ENCODE measurements at places on chromosomes 11 and 22.

DNA sequence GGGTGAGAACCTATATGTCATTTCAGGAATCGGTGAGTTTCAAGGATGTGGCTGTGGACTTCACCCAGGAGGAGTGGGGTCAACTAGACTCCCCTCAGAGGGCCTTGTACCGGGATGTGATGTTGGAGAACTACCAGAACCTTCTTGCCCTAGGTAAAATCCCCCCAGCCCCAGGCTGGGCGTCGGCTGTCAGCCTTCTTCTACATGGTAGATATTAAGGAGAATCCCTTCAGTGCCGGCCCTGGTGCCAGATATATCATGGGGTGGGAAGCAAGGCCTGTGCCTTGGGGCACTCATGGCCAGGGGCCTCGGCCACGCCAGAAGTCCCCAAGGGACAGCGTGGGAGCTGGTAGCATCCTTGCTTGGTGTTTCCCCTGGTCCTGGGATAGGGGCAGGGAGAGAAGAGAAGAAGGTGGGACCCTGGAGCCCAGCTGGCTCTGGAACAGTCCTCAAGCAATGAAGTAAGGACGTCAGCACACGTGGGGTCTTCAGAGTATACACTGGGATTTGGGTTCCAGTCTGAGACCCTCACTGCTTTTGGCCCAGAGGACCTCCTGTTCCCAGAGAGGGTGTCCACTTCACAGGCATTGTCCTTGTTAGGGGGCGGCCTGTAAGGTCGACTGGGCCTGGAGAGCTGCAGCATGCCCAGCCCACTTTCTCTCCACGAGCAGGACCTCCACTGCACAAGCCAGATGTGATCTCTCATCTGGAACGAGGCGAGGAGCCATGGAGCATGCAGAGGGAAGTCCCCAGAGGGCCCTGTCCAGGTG is 6.8 kb downstream of the ZNF74 start:
- no peak for DNase-seq

GRCh38 chr22:44739024-44739423 is 13.4 kb upstream of the ARHGAP8 start:
- no peak for DNase-seq

DNA sequence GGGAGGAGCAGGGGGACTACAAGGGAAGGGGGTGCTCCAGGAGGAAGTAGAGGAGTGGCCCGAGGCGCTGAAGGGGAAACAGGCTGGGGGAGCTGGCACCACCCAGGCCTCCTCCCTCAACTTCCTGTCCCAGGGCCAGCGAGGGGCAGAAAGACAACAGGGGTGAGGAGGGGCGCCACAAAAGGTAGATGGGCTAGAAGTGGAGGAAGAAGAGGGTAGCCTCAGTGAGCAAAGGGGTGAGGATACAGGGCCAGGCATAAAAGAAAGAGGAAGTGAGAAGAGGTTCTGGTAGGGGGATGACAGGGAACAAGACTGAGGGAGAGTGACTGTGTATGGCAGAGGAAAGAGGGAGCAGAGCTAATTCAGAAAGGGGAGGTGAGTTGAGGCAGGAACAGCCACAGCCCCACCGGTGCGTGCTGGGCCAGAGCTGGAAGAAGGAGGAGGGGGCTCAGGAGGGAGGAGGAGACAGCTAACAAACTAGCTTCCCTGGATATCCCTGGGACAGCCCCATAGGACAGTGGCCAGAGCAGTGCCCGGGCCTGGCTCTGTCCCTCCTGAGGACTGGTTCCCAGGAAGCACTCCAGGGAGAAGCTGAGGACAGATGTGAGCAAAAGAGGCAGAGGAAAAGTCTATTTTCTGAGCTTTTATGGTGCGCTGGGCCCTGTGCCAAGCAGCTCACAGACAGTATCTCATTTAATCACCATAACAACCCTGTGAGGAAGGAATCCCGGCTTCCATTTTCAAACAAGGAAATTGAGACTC is 8.5 kb downstream of the DCHS1 start:
- DNase-seq = no peak

- DNase-seq = peak; percentile 41
Measured at GRCh38 chr22:31635638-31636306, 26.2 kb downstream of the PISD start.

GRCh38 chr22:50507421-50507990 is at the start of gene LMF2:
Gene LMF2, minus strand, starts transcription at chr22:50507702. Its CDS starts 27 bp downstream, at chr22:50507675.
- peak; percentile 85 for DNase-seq

DNA sequence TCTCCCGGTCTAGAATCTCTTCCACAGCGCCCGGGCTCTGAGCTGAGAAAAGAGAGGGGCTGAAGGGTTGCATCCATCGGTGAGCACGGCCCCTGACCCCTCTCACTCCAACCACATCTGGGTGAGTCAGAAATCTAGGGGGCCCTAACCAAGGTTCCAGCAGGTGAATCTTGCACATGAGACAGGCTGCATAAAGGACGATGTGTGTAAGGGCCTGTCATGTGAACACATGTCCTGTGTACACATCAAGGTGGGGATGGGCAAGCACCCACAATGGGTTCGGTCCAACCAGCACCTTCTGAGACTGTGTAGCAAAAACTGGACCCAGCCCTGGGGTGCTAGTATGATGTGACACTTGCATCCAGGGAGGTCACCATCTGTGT is 1.2 kb downstream of the BET1L start:
- DNase-seq = peak; percentile 7
